Activated CD4-positive, alpha-beta memory T cell treated with anti-CD3 and anti-CD28 coated beads, Interleukin-2, amount 10 ng/mL, durations not matched to agents 7 days and 5 days (primary cell): ENCODE measurements at places on chromosomes 2 and 18.

- DNase-seq = no peak
Observed at GRCh38 chr2:152603166-152603565, 114.1 kb downstream of the PRPF40A start.

GRCh38 chr18:54952026-54952425 lies 7.2 kb downstream of the CCDC68 start:
- DNase-seq = no peak

DNA sequence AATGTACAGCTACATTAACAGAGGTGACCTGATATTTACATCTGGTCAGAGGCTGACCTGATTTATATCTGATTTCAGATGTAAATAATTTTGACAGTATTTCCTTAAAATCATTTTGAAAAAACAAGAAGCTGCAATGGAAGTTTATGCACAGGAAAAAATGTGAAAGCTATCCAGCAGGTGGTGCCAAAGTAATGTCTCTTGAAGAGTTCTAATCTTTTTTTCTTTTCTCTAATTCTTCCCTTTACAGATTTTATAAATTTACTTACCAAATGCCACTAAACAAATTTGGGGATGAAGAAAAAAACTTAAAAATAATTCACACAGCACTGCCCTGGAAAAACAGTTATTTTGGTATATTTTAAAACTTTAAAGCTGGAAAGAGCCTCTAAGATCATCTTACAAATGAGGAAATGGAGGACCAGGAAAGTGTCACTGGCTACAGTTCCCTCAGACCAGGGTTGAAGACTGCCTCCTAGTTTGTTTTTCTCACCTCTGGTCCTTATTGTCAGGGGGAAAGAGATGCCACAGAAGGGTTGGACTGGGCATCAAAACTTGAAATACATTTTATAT lies 16.4 kb upstream of the FBLN7 start:
- DNase-seq = peak; percentile 40

- DNase-seq = peak; percentile 26
Observed at GRCh38 chr2:60735496-60736250, 20.4 kb upstream of the PAPOLG start.

DNA sequence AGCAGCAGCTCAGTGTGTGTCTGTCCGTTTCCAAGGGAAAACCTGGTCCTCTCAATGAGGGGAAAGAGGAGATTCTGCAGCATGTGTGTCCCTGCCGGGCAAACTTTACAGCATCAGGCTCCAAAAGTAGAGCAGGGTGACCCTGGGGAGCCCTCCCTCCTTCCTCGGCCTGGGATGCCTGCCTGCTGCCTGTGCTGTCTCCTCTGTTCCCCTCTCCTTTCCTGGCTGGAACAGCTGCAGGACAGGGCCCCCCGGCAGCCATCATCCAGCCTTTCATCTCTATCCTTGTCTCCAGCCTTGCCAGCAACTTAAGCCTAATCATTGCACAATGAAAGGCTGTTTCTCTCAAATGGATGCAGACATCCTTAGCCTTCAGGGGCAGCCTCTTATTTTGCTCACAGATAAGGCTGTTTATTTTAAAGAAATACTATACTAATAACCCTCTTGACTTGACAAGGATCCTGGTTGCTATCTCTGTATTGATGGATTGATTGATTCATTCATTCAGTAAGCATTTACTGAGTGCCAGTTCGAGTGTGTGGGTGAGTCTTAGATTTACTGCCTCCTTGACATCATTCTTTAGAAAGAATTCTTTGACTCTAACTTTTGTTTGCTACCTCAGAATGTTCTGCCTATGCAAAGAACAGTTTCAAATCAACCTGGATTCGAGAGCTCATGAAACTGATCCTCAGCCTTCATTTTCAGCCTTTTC lies 40.6 kb upstream of the EDAR start:
- no peak for DNase-seq

DNA sequence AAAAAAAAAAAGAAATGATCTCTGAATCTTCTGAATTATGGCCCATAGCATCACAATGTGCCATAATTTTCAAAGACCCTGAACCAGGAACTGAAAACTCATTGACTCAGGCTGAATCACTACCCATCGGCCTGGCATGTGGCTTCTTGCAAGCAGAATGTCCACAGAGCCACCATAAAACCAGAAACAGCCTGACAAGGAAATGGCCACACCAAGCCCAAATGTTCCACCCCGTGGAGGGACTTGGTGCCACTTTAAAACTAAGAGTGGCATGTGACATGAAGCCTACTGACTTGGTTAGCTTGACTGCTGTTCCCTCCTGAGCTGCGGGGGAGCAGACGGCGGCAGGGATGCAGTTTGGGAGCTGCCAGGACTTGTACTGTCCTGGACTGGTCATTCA lies 71.2 kb upstream of the RBM44 start:
- DNase-seq = no peak

GRCh38 chr2:54409752-54410151 lies 46.4 kb upstream of the SPTBN1 start:
- no peak for DNase-seq

DNA sequence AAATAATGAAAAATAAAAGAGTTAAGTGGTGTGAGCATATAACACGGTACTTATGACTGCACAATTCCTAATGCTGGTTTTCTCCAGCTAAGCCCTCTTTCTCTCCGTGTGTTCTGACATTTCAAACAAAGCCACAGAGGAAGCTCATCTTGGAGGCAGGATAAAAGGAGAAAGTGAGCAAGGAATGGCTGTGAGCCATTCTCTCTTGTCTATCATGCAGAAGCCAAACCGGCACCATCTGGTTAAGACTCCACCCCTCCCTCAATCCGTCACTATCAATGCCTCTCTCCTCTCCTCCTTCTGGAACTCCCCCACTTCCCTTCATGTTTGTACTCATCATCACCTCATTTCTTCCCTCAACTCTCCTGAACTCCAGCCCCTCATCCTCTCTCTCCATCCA lies 210.4 kb downstream of the TMEM163 start:
- DNase-seq = no peak

DNA sequence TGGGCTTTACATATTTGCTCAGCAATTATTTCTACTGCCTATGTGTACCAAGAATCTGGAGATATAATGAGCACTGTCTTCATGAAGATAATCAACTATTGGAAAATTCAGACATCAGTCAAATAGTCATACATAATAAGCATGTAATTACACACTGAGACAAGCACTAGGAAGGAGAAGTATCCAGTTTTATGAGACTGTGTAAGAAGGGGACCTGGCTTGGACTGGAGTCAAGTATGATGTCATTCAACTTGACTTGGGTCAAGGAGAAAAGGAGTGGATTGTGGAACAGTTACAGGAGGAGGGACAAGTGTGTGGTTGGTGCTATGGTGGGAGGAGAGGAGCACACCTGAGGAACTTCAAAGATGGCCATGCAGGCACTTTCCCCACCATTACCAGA lies 419.8 kb upstream of the TRIB2 start:
- DNase-seq = no peak

GRCh38 chr2:121565389-121566250 lies 34.9 kb downstream of the RNU4ATAC start:
- DNase-seq = no peak

DNA sequence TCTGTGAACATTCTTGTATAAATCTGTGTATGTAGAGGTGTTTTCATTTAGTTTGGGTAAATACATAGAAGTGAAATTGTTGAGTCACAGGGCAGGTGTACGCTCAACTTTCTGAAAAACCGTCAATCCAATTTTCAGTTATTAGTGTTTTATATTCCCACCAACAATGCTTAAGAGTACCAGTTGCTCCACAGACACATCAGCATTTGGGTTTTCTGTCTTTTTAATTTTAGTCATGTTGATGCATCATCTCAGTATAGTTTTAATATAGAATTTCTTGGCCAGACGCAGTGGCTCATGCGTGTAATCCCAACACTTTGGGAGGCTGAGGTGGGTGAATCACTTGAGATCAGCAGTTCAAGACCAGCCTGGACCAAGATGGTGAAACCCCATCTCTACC lies 3.2 kb upstream of the GNLY start:
- no peak for DNase-seq

GRCh38 chr2:21404827-21405625 lies 281.3 kb downstream of the TDRD15 start:
- DNase-seq = no peak

- no peak for DNase-seq
Observed at GRCh38 chr2:95262896-95263542, 11.2 kb upstream of the PROM2 start.

GRCh38 chr2:237612527-237613357 lies 14.6 kb upstream of the LRRFIP1 start:
- DNase-seq = no peak

- no peak for DNase-seq
Observed at GRCh38 chr18:32383050-32383819, 87.4 kb downstream of the GAREM1 start.

DNA sequence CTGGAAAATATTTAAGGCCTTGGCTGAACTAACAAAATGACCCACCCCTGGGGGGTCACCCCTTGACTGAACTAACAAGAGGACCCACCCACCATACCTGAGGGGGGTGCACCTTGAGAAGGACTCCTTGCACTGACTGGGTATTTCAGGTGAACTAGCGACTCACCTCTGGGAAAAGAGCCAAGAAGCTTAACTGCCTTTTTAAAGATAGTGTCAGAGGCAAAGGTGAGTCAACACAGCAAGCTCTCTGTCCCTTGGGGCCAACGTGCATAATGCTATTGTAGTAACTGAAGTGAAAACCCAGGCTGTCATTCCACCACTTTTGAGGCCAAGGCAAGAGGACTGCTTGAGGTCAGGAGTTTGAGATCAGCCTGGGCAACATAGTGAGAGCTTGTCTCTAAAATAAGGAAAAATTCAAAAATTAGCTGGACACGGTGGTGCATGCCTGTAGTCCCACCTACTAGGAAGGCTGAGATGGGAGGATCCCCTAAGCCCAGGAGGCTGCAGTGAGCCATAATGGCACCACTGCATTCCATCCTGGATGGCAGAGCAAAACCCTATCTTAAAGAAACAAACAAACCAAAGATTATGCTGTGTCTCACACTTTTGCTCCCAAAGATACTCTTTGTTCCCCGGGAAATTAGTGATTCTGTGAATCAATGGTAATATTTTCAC lies 36.4 kb upstream of the ZCCHC2 start:
- no peak for DNase-seq

- no peak for DNase-seq
Observed at GRCh38 chr18:8657873-8658470, 47.4 kb upstream of the MTCL1 start.

GRCh38 chr2:99481527-99481926 lies 8.3 kb downstream of the REV1 start:
- DNase-seq = no peak

DNA sequence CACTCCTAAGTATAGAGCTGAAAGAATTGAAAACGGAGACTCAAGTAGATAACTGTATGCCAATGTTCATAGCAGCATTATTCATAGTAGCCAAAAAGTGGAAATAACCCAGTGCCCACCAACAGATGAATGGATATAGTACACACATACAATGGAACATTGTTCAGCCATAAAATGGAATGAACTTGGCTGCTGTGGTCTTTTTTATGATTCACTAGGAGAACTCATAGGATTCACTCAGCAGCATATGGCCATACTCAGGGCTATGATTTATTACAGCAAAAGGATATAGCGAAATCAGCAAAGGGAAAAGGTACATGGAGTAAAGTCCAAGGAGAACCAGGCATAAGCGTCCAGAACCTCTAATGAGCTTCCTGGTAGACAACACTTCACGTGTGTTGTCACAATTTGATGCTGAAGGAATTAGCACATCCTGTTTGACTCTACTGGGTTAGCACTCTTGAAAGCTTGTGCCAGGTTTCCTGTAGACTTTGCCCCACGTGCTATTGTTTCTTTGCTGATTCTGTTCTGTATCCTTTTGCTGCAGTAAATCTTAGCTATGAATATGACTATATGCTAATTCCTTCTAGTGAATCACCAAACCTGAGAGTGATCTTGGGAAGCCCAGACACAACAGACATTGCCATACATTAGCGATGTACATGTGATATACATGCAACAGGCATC lies 15.7 kb downstream of the SPC25 start:
- DNase-seq = no peak

DNA sequence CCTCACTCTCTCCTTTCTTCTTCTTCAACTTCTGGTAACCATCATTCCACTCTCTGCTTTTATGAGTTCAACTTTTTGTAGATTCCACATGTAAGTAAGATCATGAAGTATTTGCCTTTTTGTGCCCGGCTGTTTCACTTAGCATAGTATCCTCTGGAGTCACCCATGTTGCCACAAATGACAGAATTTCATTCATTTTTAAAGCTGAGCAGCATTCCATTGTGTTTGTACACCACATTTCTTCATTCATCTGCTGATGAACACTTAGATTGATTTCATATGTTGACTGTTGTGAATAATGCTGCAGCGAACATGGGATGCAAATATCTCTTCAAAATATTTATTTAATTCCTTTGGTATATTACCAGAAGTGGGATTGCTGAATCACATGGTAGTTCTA lies 133.6 kb upstream of the ERBB4 start:
- DNase-seq = no peak

GRCh38 chr2:55887901-55888624 lies 35.5 kb downstream of the EFEMP1 start:
- no peak for DNase-seq

- DNase-seq = no peak
Observed at GRCh38 chr2:190763901-190764514, 115.1 kb downstream of the NAB1 start.

GRCh38 chr18:63917817-63918216 lies 10.1 kb downstream of the SERPINB10 start:
- no peak for DNase-seq

GRCh38 chr2:101197814-101198213 lies 46.6 kb upstream of the TBC1D8 start:
- DNase-seq = no peak

- no peak for DNase-seq
Observed at GRCh38 chr18:10455726-10456453, 1.5 kb downstream of the APCDD1 start.

DNA sequence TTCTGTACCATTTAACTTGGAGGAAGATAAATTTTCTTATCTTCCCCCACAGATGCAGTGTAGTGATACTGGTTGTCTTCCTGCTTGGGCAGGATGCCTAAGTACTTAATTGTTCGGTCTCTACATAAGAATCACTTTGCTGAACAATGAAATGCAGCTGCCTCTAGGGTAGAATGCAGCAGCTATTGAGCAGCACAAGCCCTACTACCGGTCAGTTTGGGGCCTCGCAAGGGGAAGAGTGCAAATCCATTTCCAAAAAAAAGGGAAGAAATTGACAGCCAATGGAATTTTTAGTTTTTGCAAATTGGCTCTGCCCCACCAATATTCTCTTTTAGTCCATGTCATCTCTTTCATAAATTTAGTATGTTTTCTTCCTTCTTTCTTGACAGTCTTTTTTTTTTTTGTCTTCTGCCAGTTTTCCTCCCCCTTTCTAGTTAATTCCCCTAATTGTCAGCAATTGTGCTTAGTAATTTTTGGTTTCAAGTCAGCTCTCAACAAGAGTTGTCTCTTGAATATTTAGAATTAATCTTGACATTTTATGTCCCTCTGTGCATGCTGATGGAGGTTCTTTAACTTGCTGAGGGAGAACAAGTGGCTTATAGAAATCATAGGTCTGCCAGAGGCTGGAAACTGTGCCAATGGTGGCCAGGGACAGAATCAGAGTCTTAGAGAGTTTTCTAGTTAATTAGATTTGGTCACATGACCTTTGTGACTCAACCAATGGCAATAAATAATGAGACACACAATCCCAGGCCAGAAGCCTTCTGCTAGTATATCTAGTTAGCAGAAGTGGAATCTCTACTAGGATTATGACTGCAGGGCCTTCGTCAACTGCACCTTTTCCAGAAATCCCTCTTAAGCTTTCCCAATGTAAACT lies 270.0 kb downstream of the CTNNA2 start:
- no peak for DNase-seq

GRCh38 chr2:204177977-204178522 lies 241.5 kb downstream of the ICOS start:
- DNase-seq = peak; percentile 75
